Stimulated activated CD4-positive, alpha-beta T cell treated with anti-CD3 and anti-CD28 coated beads, Interleukin-15, amount 100 ng/mL, for 1 hour (primary cell): ENCODE measurements at places on chromosomes 2 and 18.

GRCh38 chr2:53572696-53573095 is 194.9 kb upstream of the CHAC2 start:
- no peak for DNase-seq

DNA sequence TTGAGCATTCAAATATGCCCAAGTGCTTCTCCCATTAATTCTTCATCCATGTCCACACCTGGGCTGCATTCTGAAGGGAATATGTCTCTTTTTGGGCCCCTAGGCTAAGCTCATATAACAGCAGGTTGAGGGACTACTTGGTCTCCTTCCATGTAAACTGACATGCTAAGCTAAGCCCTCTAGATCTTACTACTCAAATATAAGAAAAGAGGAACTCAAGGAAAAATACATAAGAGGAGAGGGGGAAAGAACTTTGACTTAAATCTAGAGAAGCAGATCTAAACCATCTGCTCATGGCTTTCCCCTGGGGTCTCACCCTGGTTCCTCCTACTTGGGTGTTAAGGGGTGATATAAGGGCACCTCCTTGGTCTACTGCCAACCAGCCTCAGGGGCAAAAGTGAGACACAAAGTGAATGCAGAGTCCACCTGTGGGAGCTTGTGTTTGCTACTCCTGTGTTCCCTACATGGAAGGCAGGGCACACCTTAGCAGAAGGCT is 19.8 kb upstream of the NFU1 start:
- DNase-seq = no peak

GRCh38 chr2:85734942-85735608 is 18.7 kb upstream of the ATOH8 start:
- no peak for DNase-seq

DNA sequence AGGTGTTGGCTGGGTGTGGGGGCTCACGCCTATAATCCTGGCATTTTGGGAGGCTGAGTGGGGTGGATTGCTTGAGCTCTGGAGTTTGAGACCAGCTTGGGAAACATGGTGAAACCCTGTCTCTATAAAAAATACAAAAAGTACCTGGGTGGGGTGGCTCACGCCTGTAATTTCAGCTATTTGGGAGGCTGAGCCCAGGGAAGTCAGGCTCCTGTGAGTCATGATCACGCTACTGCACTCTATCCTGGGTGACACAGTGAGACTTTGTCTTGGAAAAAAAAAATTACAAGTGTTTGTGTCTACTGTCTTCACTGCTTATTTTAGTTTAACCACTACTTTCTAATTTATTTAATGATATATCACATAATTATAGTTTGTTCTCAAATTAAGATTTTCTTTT is 62.7 kb upstream of the DOCK10 start:
- no peak for DNase-seq

DNA sequence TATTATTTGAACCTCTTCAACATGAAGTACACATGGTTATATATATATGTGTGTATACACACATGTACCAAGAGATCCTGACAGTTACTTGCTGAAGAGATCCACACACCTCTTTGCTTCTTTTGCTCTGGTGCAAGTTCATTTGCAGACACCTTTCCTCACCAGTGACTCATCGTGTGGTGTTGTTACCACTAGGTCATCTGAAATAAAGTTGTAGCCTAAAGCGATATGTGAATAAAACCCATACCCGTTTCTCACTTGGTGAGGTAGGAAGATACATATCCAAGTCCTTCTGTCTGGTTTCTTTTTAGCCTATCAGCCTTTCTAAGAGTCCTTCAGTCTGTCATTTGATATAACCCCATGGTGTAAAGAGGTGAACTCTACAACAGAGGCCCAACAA is 379.4 kb upstream of the RAB12 start:
- DNase-seq = no peak

DNA sequence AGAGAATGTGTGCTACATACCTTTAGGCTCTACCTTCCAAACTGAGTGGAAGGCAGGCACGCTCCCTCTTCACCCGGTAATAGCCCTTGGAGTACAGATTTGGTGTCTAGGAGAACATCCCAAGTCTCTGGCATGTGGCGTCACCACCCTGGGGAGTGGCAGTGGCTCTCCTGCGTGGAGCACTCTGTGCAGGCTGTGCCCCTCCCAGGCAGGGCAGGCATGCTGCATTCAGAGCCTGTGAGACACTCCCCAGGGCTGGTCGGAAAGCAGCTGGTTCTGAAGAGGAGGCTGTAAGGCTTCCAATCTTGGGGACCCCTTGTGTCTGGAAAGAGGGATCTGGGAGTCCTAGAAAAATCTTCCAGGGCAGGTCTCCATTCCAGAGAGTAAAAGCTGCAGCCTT is 193.3 kb downstream of the ANKRD30B start:
- no peak for DNase-seq

DNA sequence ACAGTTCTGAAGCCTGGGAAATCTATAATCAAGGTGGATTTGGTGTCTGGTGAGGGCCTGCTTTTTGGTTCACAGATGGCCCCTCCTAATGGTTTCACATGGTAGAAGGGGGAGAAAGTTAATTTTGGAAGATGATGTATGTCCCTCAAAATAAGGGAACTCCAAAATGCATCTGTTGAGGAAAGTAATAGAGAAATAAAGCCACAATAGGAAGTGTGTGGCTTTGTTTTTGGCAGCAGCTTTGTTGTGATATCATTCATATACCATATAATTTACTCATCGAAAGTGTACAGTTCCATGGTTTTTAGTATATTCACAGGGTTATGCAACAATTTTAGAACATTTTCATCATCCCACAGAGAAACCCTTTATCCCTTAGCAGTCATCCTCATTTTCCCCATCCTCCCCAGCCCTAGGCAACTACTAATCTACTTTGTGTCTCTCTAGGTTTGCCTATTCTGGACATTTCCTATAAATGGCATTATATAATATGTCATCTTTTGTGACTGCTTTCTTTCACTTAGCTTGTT is 274.0 kb upstream of the FAM98A start:
- no peak for DNase-seq

DNA sequence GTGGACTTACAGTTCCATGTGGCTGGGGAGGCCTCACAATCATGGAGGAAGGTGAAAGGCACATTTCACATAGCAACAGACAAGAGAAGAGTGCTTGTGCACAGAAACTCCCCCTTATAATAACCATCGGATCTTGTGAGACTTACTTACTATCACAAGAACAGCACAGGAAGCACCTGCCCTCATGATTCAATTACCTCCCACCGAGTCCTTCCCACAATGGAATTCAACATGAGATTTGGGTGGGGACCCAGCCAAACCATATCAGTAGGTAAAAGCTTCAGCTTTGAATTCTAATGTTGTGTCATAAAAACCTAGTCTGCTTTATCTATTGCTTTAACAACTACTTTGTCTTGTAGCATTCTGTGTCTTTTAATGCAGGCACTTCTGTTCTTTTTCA is 140.4 kb upstream of the PIK3C3 start:
- DNase-seq = no peak

DNA sequence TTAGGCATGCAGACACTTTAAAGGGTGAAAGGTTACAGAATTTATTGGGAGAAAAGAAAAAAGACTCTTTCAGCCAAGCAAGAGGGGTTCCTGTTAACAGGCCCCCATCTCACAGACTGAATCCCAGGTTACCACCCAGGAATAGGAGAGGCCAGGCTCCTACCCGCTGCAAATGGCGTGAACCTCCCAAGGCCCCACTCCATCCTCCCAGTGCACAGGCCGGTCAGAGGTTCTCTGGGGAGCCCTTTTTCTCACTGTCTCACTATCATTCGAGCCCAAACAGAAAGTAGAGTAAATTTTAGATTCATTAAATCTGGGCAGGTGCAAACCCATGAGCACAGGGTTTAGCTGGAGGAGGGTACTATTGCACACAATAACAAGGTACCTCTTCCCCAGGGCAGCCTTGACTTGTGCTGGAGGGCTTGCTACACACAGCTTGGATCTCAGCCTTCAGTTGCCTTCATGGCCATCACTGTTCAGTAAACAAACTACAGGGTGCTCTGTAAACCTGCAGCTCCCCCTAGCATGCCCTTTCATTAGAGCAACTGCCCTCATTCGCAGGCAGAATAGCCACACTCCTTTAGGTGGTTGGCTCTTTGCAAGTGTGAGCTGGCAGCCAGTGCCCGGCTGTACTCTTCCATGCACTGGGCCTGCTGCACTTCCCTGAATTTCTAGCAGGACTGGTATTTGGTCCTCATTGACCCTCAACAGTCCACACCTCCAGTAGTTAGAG is 7.3 kb upstream of the PLEK start:
- DNase-seq = no peak

DNA sequence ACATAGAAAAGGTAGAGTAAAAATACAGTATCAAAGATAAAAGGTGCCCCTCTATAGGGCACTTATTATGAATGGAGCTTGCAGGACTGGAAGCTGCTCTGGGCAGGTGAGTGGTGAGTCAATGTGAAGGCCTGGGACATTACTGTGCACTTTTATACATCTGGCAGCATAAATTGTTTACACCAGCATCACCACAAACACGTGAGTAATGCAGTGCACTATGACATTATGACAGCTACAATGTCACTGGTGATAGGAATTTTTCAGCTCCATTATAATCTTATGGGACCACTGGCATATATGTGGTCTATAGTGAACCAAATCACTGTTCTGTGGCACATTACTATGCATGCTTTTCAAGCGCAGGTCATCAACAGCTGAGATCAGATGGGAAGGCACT is 48.1 kb downstream of the TPGS2 start:
- DNase-seq = no peak

DNA sequence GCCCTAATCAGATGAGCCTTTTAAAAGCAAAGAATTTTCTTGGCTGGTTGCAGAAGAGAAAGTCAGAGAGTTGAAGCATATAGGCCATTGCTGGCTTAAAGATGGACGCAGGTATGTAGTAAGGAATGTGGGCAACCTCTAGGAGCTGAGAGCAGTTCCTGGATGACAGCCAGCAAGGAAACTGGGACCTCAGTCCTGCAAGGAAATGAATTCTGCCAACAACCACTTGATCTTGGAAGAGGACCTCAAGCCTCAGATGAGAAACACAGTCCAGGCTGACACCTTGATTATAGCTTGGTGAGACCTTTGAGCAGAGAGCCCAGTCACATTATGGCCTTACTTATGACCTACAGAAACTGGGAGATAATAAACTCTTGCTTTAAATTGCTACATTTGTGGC is 15.7 kb downstream of the PHOSPHO2 start:
- DNase-seq = no peak

GRCh38 chr2:8015848-8016600 is 665.8 kb upstream of the ID2 start:
- no peak for DNase-seq

- no peak for DNase-seq
Measured at GRCh38 chr2:119416299-119416923, 15.2 kb upstream of the TMEM37 start.

GRCh38 chr18:8480506-8481328 is 128.5 kb upstream of the RAB12 start:
- no peak for DNase-seq

DNA sequence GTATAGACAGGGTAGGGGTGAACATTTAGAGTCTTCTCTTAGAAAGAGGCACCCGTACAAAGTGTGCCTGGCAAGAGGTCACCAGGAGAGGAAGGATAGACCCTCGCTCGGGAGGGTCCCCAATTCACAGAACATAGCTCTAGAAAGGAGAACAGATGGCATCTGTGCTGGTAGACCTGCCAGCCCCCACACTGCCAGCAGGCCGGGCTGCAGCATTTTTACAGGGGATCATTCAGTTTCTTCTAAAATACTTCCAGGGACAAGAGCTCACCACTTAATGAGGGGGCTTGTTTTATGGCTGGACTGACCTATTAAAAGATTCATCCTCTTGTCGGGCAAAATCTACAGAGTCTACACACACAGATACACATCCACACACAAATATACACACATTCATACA is 149.9 kb downstream of the SEPTIN10 start:
- no peak for DNase-seq

GRCh38 chr18:74724186-74724585 is 126.5 kb downstream of the ZNF407 start:
- no peak for DNase-seq

DNA sequence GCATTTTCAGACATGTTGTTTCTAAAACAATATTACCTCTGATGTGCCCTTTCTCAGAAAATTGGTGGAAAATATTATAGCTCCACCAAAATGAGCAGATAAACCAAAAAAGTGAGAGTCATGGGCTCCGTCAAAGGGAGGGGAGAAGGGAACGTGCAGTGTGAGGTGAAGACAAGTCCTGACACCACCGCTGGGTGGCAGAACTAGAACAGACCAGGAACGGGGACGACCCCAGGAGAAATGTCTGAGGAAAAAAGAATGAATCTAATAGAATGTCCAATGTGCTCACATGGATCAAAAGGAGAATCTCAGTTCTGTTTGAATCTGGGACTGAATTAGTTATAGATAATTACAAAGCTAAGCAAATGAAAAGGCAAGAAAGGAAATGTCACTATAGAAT is 22.6 kb upstream of the BCL2 start:
- DNase-seq = no peak

DNA sequence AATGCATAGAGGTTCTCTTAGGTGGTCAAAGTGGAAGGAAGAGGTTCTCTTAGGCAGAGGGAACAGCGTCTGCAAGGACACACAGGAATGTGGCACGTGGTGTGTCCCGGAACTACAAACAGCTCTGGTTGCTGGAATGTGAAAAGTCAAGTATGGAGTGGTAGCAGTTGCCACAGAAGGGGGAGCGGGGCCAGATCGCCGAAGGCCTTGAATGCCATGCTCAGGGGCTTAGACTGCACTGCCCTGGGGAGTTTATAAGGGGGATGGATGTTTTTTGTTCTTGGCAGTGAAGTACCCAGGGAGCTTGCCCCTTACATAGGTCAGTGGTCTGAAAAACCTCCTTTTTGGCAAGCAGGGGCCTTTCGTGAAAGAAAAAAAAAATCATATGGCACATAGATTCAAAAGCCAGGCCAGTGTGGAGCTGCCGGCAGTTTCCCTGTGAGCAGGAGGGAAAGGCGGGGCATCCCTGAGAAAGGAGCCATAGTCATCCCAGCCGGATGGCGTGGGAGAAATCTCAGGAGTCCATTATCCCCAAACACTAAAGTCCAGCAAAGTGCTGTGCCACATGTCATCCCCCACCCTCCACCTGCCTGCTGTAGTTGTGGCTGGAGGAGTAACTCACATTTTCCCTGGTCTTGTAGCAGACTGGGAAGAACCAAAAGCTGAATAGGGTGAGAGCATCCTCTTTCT is 45.4 kb downstream of the GORASP2 start:
- no peak for DNase-seq

DNA sequence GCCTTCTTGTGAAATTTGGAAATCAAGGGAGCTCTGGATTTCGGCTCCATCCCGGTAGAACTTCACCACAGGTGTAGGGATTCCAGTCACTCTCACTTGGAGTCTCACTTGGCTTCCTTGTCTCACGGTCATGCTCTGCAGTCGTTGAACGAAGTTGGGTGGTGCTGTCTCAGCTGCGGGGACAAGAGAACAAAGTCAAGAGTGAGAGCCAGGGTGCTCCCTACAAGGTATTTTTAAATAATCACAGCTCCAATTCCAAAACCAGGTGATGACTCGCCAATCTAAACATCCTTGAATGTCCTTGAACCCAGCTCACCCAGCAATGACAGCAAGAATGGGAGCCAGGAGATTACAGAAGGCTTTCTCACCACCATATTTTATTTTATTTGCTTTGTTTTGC is 6.7 kb downstream of the TTN start:
- DNase-seq = no peak
